CD4-positive, alpha-beta T cell treated with Interferon gamma for 1 hour (primary cell): ENCODE measurements at places on chromosomes 5 and 9.
A peak's percentile ranks its signal among the peaks of the same experiment; 100 is the strongest.

DNA sequence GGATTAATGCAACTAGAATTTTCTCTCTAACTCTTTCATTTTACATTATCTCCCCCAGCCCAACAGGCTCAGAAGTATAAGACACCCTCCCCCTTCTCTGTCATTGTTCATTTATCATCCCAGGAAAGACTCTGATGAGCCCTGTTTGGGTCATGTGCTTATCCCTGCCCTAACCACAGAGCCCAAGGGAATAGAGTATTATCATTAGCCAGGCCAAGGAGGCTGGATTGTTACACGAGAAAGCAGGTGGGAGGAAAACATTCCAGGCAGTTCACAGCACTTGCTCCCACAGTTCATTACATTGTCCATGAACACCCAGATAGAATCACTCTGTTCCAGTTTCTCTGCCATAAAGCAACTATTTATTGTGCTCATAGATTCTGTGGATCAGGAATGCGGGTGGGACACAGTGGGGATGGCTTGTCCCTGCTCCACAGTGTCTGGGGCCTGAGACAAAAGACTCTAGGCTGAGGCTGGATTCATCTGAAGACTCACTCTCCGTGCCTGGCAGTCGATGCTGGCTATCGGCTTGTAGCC is 59.5 kb upstream of the TMEM215 start:
- no peak for DNase-seq

DNA sequence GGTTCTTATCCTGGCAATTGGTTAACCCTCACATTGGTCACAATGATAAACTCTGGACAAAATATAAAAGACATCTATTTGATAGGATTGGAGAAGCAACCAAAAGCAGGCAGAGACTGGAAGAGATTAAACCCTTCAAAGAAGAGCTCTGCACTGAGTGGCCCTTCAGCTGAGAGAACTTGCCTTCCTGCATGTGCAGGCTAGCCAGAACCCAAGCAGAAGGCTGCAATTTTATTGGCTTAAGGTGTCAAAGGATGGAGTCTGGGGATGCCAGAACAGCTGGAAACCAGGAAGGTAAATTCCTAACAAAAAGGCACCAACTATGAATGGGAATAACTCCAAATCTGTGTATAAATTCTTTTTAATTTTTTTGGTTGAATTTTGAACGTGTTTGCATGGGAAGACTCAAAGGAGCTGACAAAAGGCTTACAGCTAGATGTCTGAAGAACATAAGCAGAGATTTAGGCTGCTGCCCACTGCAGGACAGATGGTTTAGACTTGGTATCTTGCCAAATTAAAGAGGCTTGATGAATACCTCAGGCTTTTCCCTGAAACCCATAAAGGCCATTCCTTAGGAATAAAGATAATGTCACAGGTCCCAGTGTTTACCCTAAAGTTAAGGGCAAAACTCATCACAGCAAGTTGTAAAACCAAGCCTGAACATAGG is 66.3 kb downstream of the NR2F1 start:
- DNase-seq: no peak

- DNase-seq: peak; percentile 85
These were observed 12.5 kb upstream of the CTSL start for GRCh38 chr9:87713278-87713987.

- DNase-seq: no peak
These were observed 19.4 kb downstream of the PSAT1 start for GRCh38 chr9:78316166-78316892.

GRCh38 chr9:20447291-20447690 is 175.0 kb downstream of the MLLT3 start:
- no peak for DNase-seq

- DNase-seq: no peak
These were observed 31.1 kb downstream of the ERAP1 start for GRCh38 chr5:96776621-96777020.

- no peak for DNase-seq
These were observed 59.2 kb downstream of the C9orf50 start for GRCh38 chr9:129561594-129562281.
